ENCODE measurements at places on chromosomes 3 and 15. TPM values are rescaled to one million over a fixed set of nuclear protein-coding genes. Genes with fewer than 3 reads are reported as not detected.

Gene GOLGA8S
- 0.29 TPM for total RNA-seq

DNA sequence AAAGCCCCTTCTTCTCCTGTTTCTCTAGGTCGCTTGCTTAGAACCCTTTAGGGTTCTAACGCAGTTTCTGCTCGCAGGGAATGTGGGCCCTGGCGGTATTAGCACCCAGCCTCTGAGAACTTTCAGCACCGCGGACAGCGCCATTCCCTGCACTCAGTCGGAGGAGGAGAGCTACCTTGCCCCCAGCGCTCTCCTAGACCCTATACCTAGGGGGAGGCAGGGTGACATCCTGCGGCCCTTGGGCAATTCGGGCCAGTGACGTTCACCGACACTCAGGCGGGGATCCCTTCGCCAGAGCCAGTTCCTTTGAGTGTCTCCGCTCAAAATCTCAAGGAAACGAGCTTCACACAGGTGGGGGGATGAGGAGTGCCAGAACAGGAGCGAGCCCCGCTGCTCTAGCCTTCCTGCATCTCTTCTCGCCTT, 1.3 kb downstream of the SLC7A14 start:
- peak; percentile 80 for DNase-seq

DNA sequence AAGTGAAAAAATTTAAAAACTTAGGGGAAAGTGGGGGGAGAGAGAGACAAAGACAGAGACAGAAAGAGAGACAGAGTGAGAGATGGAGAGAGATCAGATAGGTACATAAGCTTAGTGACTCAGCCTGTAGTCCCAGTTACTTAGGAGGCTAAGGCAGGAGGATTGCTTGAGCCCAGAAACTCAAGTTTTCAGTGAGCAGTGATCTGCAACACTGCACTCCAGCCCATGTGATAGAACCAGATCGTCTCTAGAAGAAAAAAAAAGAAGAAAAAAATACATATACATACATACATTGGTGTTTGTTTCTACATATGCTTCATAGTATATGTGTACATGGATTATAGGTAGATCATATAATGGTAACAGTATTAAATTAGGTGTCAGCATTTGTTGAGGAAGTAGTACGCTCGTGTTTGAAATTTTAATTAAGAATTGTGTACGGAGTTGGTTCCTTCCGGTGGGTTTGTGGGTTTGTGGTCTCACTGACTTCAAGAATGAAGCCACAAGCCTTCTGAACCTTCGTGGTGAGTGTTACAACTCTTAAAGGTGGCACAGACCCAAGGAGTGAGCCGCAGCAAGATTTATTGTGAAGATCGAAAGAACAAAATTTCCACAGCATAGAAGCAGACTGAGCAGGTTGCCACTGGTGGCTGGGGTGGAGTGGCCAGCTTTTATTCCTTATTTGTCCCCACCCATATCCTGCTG, 38.3 kb upstream of the SNRPN start:
- DNase-seq, result no peak

- no peak for DNase-seq
Observed at GRCh38 chr3:160103397-160103796, 114.8 kb downstream of the IL12A start.

DNA sequence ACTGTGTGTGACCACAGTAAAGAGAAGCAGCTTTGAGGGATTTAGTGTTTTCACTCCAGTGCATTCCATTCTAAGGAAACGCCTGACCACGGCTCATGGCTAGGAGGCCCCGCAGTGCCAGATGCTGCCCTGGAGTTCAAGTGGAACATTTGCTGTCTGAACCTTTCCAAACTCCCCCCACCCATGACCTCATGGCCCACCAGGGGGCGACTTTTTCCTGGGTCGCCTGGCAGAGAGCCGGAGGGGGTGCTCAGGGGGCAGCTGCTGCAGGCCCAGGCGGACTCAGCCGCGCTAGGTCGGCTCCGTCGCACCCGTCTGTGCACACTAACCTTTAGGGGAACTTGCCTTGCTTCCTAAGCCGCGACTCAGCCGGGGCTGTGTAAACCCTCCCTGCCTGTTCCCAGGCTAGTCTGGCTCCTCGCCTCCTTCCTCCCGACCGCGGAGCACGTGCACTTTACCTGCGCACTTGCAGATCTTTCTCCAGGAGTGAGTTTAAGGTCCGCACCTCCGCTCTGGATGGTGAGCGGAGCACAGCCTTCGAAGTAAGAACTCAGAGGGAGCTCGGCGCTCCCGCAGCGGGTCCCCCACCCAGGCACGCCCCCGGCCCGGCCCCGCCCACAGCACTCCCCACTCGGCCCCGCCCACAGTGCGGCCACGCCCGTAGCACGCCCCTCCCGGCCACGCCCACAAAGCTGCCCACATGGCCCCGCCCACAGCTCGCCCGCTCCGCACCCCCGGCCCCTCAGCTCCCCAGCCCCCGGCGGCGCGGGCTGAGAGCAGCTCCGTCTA, at the start of gene OCA2:
Gene OCA2 (minus strand): TSS at position 550 of the 789 bp plus-strand sequence. CDS start 17,441 bp downstream, outside the sequence.
- DNase-seq, result peak; percentile 89

GRCh38 chr3:64355401-64355807, 130.1 kb upstream of the PRICKLE2 start:
- DNase-seq, result no peak

GRCh38 chr3:174376346-174376745, 482.8 kb upstream of the NAALADL2 start:
- no peak for DNase-seq

Gene SLC24A1
- 8.3 TPM for total RNA-seq

Gene GHRL
- total RNA-seq, result 0.17 TPM

DNA sequence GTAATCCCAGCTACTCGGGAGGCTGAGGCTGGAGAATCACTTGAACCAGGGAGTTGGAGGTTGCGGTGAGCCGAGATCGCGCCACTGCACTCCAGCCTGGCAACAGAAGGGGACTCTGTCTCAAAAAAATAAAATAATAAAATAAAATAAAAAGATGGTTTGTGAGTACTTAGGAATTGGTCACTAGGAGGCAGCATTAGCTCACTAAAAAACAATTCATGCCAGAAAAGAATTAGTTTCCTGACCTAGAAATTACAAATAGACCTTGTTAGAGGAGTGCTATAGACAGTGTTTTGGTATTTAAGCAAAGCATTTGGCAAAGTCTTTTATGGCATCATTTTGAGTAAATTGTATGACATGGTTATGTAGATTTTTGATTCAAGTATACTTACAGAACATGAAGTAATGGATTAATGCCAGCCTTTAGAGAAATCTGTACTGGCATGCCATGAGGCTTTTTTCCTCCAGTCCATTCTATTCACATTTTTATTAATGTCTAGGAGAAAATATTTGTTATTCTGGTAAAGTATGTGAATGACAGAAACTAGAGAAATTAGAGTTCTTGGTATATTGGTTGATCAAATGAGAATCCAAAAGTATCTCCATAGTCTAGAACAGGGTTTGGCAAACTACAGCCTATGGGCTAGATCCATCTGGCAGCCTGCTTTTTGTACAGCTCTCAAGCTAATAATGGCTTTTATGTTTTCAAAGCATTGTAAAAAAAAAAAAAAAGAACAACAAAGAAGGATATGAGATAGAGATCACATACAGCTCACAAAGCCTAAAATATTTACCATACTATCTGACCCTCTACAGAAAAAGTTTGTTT, 81.6 kb downstream of the LRRC49 start:
- DNase-seq, result peak; percentile 41

Gene ANKRD34C
- not detected for total RNA-seq

- no peak for DNase-seq
Observed at GRCh38 chr15:95252404-95252803, 1021.0 kb downstream of the MCTP2 start.

DNA sequence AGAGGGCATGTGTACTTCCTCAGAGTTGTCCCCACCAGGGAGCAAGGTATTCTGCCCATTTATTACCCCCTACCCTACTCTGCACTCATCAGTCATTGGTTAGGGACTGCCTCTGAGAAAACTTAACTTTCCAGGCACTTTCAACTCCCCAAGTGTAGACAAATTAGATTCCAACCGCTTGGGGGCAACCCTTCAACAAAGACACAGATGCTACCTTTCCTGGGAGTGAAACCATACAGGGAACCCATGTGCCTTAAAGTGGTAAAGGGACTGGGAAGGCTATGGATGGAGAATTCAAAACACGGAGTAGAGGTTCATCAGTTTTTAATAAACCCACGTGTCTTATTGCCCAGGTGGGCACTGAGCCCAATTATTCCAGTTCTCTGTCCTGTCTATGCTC, 19.4 kb upstream of the UBE2E2 start:
- peak; percentile 13 for DNase-seq

DNA sequence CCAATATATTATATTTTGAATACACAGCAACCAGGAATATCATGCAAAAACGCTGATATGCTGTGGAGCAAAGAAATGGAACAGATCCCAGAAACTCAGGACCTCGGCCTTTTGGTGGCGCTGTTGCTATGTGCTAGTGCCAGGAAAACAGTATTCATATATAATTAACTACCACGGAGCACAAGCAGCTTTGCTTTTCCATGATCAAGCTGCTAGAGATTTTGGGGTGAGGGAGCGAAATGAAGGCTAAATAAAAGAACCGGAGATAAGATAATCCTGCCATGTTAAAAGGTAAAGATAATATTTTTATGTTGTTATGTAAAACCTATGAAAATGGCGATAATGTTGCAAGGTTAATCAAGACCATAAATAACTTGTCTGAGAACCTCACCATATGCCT, 157.7 kb upstream of the FAM3D start:
- DNase-seq, result peak; percentile 85

DNA sequence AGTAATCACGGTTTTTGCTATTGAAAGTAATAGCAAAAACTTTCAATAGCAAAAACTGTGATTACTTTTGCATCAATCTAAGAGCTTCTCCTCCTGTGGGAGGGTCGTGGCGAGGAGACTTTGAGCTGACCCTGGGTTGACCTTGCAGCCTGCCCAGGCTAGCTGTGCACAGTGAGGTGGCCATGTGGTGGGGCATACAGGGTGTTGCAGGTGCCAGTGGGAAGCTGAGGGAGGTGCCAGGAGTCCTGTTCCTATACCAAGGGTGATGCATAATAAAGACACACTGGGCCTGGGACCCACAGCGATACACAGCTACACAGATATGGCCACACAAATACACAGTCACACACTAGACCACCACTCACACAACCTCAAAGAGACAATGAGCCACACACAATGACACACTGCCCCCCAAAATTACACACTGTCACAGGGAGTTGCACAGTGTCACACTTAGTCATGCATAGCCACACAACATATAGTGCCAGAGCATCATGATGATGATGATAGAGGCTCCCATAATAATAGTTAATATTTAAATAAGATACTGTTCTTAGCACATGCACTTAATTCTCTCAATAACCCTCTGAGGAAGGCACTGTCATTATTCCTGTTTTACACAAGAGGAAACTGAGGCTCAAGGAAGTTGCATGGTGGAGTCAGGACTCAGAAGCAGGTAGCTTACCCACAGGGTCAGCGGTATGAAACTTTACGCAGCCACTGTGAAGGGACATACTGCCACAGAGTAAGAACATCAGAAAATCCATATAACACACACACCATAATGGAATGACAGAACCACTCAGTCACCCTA, 6.3 kb downstream of the PLCD1 start:
- no peak for DNase-seq

DNA sequence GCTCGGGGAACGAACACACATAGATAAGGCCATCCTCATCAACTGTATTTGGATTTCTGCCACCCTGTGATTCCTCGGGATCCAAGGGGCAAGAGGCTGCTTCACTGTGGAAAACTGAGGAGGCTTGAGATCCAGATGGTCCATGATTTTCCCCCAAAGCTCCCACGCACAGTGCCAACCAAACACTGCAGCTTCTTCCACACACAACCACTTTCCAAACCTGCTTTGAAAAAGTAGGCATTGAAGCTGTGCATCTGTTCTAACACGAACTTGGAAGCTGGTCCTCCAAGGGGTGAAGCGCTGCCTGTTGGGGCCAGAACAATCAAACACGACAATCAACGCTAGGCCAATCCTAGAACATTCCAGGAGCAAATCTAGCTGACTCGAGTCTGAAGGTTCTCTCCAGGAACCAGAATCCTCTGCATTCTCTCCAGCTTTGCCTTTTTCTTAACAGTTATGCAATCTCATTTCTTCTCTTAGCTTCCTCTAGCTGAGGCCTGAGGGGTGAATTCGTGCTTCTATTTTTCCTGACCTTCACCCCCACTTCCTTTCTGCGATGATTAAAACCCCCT, 104.4 kb downstream of the LRRK1 start:
- no peak for DNase-seq

- DNase-seq, result no peak
Observed at GRCh38 chr3:152083135-152083534, 185.6 kb upstream of the MBNL1 start.

GRCh38 chr3:194800002-194800401, 114.3 kb downstream of the FAM43A start:
- no peak for DNase-seq

Gene SAMD7
- total RNA-seq, result not detected

GRCh38 chr15:72671525-72671924, 14.5 kb downstream of the HIGD2B start:
- no peak for DNase-seq

DNA sequence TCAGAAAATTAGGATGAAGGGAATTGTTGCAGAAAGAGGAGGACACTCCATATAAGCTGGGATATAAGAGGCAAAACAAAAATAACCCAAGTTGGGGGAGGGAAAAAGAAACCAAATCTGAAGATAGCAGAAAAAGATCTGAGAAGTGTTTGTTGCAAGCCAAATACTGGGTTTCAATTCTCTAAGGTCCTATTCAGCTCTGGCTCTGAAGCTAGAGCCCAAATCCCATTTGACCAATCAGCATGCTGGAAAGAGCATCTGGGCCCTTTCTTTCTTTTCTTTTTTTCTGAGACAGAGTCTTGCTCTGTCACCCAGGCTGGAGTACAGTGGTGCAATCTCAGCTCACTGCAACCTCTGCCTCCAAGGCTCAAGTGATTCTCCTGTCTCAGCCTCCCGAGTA, 17.3 kb downstream of the IGDCC3 start:
- no peak for DNase-seq

Gene SLC6A11
- total RNA-seq, result not detected

Gene GPR27
- 3.0 TPM for total RNA-seq

Data from left lung (tissue), 14 donors.